NCI-H526 treated with DMSO at 0.1 percent for 48 hours (cell line): ENCODE measurements at places on chromosomes 5 and 9.

GRCh38 chr5:177611446-177612214 lies 11.7 kb downstream of the B4GALT7 start:
- DNase-seq = no peak

GRCh38 chr9:68513981-68514380 lies 26.7 kb downstream of the TMEM252 start:
- DNase-seq = no peak

GRCh38 chr5:22596404-22596970 lies 256.7 kb downstream of the CDH12 start:
- DNase-seq = no peak

DNA sequence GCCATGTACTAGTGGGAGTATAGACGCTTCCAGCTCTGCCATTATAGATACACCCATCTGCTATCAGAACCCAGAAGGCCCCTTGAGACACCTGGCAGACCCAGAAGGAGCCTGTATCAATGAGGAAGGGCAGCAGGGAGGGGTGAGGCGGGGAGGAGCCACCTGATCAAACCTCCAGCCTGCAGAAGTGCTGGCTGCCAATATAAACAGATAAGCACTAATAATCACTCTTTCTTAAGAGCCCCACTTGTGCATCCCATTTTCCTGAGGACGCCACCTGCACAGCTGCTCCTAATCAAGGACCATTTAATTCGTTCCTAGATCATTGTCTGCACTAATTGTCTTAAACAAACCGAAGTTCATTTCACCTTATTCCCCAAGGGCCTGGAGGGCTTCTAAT lies 75.0 kb upstream of the NEK6 start:
- DNase-seq = peak; percentile 61

GRCh38 chr9:72952914-72953313 lies at the start of gene ALDH1A1:
Gene ALDH1A1, minus strand, starts transcription at chr9:72953053. Its CDS starts 53 bp downstream, at chr9:72953000.
- DNase-seq = peak; percentile 76

DNA sequence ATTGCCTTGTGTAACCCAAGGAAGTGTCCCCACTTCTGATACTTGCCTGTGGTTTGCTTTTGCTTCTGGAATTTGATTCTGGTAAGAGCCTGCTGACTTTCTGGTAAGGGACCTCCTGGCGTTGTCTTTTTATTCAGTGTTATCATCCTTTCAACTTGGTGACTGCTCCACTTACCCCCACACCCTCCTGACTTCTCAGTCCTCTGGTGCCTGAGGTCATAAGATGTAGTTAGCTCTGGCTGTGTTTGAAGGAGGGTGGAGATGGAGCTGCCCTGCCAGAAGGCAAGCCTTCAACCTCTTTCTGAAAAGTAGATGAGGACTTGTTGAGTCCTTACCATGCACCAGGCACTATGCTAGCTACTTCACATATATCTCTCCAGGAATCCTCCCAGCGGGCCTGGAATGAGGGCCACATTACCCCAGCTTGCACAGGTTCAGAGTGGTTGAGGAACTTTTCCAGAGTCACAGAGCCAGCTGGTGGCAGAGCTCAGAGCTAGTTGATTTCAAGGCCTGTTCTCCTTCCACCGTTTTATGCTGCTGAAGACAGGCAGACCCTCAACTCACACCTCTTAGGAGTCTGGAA lies 45.2 kb upstream of the PITX1 start:
- no peak for DNase-seq

DNA sequence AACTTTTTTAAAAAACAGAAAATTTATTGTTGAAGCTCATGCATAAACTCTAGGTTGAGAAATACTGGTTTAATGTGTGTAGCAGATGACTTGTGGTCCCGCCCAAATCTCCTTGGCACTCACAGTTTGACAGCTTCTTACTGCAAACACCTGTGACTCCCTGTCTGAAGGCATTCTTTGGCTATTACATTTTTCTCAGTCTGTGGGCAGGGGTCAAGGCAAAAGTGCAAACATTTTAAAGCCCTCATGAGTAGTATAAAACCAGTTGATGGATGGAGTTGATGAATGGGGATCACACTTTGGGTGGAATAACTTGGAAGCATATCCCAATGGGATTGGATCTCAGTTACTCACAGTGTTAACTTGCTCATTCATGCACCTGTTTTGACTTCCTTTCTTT lies 1007.0 kb upstream of the NUDT12 start:
- no peak for DNase-seq

GRCh38 chr9:36046923-36047322 lies 10.2 kb downstream of the RECK start:
- DNase-seq = no peak

- DNase-seq = no peak
Measured at GRCh38 chr5:77231471-77232138, 21.1 kb downstream of the PDE8B start.

DNA sequence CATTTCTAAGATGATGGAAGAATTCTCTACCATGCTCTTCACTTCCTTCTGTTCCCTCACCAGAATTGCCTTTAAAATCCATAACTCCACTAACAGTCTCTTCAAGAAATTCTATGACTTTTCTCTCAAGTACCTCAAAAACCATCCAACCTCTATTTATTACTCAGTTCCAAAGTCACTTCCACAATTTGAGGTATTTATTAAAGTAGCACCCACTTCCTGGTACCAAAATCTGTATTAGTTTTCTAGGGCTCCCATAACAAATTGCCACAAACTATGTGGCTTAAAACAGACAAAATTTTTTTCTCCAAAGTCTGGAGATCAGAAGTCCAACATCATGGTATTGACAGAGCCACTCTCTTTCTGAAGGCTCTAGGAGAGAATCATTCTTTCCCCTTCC lies 4.9 kb upstream of the SPTLC1 start:
- no peak for DNase-seq

DNA sequence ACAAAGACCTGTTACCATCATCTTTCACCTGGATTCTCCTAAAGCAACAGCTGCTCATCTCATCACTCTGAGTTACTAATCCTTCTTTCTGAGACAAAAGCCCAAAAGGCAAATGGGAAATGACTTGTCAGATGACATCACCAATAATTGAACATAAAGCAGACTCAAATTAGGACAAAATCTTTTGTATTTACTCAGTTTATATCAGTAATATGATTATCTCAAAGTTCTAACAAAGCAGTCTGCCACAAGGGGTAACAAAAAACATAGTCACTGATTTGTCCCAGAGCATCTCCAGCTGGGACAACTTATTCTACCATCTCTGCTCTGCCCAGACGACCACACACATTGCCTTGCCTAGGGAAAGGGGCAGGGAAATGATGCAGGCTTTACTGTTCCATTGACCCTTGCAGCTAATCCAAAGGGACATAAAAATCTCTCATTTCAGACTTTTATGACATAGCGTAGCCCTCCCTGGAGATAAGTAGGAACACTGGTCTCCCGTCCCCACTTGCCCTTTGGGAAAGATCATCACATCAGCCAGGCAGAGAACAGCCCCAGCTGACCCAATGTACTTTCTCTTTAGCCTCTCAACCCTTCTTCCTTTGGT lies 249.5 kb upstream of the PTGER4 start:
- no peak for DNase-seq

GRCh38 chr9:21336457-21336856 lies 1.3 kb upstream of the KLHL9 start:
- DNase-seq = no peak

GRCh38 chr5:21199087-21199486 lies 1211.1 kb upstream of the CDH18 start:
- DNase-seq = no peak

- no peak for DNase-seq
Measured at GRCh38 chr9:104280711-104281110, 186.6 kb downstream of the SMC2 start.

DNA sequence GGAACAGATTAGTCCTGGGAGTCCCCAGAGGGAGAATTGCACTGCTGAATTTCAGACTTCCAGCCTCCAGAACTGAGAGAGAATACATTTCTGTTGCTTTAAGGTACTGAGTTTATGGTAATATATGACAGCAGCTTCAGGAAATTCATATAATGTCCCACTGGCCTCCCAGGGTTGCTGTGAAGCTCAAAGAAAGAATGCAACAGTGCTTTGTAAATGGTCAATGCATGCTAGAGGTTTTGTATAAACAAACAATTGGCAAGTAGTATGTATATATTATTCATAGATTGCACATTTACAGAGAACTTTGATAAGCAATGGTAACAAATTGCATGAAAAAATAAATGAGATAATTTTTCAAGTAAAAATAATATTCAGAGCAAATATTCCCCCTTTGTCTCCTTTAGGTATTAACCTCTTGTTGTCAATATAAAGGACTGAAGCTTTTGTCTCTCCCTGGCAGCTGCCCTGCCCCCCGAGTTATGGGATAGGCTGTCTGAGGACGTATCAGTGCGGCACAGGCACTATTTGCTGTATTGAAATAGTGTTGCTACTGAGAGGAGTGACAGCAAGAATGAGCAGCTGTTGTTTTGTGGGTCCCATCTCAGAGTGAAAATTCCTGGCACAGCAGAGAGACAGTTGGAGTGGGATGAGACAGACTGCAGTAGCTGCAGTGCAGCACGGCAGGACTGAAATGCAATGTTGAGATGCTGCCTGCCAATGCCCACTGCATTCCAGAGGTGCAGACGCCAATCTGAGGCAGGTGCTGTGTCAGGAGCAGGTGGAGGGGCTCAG lies 194.2 kb upstream of the GLRA1 start:
- peak; percentile 35 for DNase-seq

DNA sequence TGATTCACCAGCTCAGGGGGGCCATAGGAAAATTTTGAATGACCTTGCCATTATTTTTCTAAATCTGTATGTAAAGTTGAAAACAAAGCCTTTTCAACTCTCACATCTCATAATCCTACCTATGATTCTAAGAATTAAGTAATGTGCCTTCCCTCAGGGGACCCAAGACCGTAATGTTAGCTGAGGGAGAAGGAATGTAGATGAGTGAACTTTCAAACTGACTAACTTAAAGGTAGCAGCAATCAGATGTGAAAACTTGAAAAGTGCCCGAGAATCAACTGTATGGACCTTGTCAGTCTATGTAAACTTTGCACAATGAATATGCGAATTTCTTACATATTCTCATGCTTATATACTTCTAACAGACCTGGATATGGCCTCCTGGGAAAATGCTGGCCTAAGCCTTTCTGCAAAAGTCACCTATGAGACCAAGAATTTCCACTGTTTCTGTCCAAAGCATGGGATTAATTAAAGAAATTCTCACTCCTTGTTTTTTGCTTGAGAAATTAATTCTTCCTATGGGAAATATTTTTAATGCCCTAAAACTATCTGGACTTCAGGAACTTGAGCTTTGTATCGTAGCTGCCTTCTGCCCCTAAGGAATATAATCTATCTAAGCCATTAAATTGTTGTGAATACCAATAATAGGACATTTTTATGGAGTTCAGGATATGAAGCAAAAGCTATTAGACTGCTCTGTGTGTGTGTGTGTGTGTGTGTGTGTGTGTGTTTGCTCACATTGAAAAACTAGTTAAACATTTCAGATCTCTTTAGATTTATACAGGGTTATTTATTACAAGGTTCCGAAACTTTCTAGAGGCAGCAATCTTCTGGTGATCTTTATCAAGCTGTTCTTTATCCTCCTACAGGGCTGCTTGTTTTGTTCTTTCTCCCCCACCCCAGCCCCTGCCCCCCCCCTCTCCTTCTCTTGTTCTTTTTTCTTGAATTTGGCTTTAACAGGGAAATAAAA lies 169.1 kb upstream of the CLINT1 start:
- no peak for DNase-seq

- DNase-seq = no peak
Measured at GRCh38 chr5:179375236-179375685, 30.0 kb upstream of the ADAMTS2 start.

DNA sequence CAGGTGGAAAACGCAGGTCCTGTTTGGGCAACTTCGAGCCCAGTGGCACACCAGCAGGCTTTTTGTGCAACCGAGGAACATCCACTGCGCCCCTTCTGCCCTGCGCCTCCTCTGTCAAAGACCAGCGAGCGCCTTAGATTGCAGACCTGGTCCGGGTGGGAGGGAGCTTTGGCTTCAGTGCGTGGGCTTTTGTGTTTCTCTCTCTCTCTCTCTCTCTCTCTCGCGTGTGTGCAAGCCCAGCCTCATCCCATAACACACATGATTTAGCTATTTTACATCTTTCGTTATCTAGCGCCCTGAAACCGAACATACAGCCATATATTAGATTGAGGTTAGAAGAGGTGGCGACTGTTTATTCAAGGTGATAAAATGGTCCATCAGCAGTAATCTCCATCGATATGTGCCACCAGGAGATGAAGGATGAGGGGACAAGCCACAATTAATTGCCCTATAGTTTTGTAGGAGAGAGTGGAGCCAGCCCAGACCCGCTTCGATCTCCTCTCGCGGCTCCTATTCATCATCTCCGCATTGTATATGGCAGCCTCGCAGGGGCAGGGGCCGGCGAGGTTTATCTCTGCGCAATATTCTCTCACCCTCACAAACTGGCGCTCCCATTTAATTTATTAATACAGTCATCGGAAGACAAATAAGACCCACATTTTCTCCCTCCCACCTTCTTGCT lies 5.3 kb downstream of the PRDM6 start:
- no peak for DNase-seq

DNA sequence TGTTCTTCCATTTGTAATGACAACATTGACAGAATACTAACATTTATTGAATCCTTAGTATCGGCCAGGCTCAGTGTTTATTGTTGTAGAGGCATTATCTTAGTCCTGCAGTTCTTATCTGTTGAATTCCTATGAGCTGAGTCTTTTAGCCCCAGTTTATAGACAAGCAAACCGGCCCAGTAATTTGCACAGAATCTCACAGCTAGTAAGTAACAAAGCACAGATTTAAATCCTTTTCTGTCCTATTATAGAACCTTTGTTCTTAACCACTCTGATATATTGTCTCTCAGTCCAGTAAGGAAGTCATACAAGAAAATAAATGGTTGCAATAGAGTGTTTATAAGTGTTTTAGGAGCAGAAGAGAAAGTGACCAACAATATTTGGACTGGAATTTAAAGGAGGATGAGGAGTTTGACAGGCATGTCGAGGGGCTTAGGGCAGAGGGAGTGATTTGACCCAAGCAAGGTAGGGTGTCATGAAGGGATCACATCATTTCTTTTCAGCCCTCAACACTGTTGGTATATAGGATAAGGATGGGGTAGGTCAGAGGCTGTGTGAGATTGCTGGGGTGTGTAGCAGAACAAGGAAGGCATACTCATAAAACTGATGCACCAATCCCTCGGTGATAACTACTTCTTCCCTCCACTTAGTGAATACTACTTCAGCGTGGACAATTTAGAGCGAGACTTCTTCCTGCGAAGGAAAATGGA lies 39.5 kb downstream of the LARP1 start:
- DNase-seq = no peak

DNA sequence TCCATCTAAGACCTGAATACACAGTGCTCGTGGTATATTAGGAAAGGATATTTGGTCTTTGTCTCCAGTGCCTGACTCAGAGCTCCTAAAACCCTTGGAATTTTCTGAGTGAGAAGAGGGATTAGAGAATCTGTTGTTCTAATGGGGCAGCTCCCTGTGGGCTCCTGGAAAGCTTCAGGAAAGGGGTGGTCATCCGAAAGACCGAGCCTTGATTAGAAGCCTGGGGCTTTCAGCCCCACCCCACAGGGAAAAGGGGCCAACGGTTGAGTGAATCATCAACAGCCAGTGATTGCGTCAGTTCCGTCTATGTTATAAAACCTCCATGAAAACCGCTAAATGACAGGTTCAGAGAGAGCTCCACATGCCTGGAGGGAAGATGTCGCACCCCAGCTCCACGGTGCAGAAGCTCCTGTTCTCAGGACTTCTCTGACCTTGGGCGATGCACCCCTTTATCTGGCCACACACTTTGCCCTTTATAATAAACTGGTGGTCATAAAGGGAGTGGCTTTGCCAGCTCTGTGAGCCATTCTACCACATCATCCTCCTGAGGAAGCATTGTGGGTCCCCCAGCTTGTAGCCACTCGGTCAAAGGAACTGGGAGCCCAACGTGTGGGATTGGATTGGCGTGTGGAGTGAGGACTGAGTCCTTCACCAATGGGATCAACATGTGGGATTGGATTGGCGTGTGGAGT lies 71.0 kb upstream of the ICE1 start:
- DNase-seq = no peak
